ENCODE measurements at places on chromosomes 3 and 15.
A peak's percentile ranks its signal among the peaks of the same experiment; 100 is the strongest.

DNA sequence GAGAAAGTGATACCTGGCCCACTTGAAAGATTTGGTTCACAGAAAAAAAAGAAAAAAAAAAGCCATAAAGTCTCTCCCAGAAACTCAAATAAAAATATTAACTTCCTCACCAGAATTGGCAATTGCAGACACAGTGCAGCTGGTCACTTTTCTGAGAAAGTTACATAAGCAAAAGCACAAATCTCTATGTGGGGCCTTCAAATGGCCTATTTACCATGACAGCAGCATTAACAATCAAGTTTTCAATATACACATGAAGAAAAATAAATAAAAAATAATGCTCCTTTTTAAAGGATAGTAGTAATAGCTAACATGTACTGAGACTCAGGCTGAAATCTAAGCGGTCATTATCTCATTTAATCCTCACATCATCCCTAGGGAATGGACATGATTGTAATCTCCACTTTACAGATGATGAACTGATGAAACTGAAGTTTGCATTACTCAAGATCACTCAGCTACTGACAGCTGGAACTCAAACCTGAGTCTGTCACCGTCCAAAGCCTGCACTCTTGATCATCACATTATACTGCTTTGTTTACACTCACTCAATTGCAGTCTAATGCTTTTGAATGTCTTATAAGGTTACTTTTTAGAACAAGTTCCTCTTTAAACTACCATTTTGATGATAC is 3.3 kb downstream of the NPTN start:
- no peak for DNase-seq

- no peak for DNase-seq
Measured at GRCh38 chr15:67824976-67825880, at the start of gene SKOR1. Gene SKOR1, plus strand, starts transcription at chr15:67825509. Its CDS starts 94 bp downstream, at chr15:67825603.

DNA sequence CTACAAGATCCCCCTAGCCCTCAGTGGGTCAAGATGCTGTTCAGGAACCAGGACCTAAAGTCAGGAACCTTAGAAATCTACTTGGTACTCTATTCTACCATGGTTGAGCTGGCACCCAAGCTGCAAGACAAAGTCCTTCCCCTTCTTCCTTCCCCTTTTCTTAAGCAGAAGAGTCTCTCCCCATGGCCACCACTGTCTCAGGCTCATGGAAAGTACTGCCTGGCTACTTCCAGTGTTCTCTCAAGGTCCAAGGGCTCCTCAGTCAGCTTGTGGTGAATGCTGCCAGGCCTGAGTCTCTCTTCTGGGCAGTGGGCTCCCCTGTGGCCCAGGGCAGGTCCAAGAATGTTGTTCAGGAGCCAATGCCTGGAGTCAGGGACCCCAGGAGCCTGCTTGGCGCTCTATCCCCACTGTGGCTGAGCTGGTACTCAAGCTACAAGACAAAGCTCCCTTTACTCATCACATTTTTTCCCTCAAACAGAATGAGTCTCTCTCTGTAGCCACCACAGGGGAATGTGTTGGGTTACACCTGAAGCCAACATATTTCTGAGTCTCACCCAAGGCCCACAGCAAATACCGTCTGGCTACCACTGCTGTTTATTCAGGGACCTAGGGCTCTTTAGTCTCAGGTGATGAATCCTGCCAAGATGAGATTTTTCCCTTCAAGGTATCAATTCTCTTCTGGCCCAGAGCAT is 18.1 kb upstream of the SLC27A2 start:
- no peak for DNase-seq

DNA sequence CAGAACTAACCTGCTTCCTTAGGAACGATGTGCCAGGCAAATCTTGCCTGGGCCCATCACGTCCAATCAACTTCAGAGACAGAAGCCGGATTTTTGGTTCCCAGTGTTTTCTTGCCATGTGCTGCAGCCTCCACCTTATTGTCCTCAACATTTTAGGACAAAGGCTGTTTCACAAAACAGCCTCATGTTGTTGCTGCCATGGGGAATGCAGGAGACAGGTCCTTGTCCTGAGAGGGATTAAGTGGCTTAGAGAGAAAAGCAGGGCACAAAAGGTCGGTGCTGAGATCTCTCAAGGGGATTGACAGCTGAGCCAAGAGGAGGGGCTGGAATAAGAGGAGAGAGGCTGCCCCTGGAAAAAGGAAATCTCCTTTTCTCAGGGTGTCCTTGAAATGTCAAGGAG is 11.3 kb upstream of the NMNAT3 start:
- no peak for DNase-seq

DNA sequence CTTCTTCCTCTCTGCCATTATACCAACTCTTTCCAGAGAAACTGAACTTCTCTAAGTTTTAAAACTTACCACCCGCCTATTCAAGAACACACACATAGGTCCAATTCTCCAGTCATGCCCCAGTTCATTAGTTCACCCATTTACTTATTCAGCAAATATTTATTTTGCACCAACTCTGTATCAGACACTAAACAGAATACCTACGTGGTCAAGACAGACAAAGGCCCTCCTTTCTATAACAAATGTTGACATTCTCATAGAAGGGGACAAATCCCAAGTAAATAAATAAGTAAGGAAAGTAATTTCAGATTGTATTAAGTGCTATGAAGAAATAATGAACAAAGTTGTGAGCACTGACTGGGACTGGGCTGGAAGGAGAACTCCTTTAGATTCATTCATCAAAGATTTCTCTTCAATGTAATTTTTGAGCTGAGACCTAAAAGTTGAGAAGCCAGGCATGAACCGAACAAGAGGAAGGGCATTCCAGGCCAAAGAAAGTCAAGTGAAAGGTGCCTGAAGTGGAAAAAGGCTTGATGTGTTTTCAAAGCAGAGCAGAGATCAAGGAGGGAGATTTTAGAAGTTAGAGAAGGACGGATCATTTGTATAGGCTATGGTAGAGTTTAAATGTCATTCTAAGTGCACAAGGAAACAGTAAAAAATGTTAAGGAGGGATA is 120.4 kb downstream of the P3H2 start:
- DNase-seq: no peak

GRCh38 chr3:11145888-11146287 is 8.4 kb upstream of the HRH1 start:
- DNase-seq: peak; percentile 9

DNA sequence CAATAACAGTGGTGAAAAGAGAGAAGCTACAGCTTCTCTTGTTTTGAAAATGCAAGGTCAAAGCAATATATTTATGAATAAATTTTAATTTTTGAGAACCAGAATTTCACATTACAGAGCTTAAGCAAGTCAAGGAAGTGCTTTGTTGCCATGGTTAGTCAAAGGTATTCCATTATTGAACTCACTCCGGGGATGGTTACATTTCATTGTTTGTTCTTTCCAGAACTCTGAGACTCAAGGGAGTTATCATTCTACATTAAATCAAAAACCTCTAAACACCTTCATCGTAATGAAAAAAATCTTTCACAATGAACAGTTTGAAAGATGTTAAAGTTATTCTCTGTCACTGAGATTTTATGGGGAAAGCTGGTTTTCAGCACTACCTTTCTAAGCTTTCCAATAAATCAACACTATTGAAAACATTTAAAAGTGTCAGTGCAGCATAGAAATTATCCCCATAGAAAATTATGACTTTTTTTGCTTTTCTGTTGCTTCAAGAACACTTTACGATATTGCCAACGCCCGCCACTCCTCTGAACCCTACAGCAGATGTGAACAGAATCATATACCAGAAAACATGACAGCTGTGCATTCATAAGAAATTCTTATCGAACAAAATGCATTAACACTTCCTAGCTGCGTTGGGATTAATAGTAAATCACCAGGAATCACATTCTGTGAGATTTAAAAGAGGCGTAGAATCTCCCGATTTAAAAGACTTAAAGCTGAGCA is 83.0 kb downstream of the OTOL1 start:
- no peak for DNase-seq

- DNase-seq: no peak
Measured at GRCh38 chr3:193605876-193606275, 12.9 kb downstream of the OPA1 start.

GRCh38 chr3:62981962-62982361 is 106.7 kb upstream of the CADPS start:
- no peak for DNase-seq

DNA sequence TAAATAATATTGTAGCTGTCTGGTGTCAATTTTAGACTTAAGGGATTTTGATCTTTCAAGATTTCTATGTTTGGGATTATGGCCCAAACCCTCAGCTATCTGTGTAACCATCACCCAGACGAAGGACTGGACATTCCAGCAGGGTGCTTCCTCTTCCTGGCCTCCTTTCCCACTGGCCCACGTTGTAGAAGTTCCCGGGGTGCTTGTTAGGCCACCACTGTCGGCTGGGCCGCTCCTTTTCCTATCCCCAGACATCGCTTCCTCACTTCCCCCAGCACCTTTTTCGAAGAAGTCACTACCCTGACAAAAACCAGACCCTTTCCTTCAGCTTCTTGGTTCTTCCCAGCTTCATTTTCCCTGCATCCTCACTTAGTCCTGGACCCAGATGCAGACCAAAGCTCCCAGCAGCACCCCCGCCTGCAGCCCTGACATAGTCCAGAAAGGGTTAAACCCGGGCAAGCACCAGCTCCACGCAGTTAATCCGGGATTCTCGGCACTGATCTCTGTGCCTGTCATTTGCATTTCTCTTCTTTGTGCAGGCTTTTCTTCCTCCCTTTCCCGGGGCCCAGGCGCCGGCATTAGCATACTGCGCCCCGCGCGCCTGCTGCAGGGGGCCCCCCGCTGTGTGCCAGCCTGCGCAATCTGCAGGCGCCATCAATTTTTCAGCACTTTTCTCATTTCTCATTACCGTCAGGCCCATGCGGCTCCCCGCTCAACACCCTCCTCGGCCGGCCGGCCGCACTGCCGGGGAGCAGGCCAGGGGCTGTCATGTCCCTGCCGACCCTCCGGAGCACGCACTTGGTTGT is 90.6 kb downstream of the ZNF621 start:
- no peak for DNase-seq

- no peak for DNase-seq
Measured at GRCh38 chr15:24878153-24878552, 76.6 kb upstream of the SNRPN start.

GRCh38 chr3:46948830-46949671 is 27.5 kb downstream of the CCDC12 start:
- DNase-seq: no peak

GRCh38 chr3:41265823-41266273 is 66.5 kb downstream of the CTNNB1 start:
- DNase-seq: no peak

GRCh38 chr3:173586166-173586565 is 188.6 kb downstream of the NLGN1 start:
- DNase-seq: no peak

- DNase-seq: no peak
Measured at GRCh38 chr15:76904461-76905012, 603 bp downstream of the SCAPER start.

GRCh38 chr3:159487304-159487703 is 501.3 kb upstream of the IL12A start:
- no peak for DNase-seq

GRCh38 chr3:71515636-71516365 is 67.7 kb downstream of the FOXP1 start:
- DNase-seq: no peak

DNA sequence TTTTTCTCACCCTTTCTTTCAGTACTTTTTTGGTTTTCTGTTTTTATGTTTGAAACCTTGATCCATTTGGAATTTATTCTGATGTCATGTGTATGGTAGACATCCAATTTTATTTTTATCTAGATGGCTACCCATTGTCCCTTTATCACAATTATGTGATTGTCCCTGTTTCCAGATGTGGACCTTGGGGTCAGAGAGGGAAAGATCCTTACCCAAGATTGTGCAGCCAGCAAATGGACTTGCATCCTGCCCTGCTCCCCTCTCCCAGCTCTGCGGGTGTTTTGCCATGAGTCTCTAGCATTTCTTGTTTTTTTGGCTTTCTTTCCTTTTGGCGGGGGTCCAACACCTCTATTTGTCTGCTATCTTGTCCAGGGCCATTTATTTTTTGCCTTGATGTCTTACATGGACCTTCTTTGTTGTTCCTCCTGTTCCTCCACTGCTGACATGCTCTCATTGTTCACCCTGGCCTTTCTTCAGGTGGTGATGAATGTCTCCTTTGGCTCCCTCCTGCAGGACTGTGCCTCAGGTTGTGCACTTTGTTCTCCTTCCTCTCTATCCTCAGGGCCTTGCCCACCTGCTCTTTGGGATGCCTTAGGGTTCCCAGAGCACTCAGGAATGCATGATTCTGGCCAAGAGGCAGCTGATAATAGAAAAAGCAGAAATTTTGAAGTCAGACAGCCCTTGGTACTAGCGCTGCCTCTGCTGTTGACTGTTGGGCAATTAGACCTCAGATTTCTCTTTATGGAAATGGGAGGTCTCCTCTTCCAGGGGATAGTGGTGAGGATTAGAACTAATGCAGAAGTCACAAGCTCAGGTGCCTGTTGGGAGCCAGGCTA is 84.3 kb downstream of the EEFSEC start:
- no peak for DNase-seq

DNA sequence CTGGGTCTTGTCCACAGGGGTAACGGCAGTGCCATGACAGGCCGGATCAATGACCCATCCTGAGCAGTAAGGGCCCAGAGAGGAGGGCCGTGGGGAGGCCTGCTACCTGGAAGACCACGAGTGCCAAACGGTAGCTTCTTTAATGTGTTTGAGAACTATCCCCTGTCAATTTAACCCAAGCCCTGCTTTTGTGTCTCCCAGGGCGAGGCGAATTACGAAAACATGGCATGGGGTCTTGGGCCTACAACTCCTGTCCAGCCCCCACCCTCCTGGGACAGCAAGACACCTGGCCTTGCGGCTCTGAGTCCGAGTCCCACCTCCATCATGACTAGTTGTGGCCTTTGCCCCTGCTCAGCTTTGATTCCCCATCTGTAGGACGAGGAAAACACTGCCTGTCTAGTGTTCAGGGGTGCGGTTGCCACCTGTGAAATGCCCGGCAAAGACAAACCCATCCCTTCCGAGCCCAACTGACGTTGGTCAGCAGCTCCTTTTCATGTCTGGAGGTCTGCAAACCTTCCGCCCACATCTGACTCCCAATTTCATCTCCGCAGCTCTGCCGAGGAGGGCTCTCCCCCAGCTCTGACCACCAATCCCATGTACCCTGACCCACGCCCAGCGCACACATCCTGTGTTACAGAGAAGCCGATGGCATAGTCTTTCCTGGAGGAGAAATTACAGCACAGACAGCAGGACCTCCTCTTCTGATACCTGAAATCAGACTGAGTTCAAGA is 28.9 kb upstream of the SNRPA1 start:
- no peak for DNase-seq

DNA sequence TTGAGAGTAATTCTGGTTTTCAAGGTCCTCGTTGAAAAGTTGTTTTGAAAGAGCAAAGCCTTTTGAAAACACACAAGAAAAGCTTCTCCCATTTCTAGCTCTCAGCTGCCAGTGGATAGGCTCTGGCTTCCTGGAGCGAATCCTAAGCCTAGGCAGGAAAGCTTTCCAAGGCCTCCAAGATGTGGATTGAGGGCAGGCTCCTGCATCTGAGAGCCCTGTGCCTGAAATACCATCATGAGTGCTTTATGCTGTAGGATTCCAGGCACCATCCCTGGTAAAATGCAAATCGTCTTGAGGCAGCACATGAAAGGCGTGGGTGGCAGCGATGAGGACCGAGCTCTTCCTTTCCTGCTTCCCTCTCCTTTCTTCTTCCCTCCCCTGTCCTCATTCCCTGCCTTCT is 60.7 kb upstream of the CORO2B start:
- no peak for DNase-seq

Measured in ascending aorta (tissue), 2 donors.